ENCODE measurements at places on chromosomes 3 and 15.

GRCh38 chr3:138377804-138378203, 29.4 kb downstream of the MRAS start:
- DNase-seq = no peak

DNA sequence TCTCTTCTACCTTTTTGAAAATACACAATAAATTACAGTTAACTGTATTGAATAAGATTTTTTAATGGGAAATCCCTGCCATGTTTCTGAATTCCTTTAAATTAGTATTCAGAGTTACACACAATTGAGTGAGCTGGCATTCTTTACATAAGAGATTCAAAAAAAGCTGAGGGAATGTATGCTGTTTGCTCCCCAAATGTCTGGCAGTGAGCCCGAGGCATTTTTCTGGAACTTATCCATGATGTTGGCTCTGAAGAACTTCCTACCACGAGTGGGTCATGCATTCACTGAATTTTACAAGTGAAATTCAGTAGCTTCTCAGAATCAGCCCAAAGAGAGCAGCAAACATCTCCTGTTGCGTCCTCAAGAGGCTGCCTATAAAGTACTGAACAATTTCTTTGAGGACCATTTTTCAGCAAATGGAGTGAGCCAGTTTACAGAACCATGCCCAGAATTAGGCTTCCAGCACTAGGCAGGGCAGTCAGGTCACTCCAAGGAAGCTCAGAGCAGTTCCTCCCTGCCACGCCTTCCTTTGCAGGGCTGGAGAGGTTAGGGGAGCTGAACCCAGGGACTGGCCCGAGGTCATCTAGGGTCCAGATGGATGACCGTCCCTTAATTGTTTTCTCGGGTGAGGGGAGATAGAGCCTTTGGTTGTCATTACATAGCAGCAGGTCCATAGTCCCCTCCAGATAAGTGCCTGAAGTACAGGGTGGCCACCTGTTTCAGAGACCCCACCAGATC, 21.2 kb downstream of the GABRA5 start:
- no peak for DNase-seq

DNA sequence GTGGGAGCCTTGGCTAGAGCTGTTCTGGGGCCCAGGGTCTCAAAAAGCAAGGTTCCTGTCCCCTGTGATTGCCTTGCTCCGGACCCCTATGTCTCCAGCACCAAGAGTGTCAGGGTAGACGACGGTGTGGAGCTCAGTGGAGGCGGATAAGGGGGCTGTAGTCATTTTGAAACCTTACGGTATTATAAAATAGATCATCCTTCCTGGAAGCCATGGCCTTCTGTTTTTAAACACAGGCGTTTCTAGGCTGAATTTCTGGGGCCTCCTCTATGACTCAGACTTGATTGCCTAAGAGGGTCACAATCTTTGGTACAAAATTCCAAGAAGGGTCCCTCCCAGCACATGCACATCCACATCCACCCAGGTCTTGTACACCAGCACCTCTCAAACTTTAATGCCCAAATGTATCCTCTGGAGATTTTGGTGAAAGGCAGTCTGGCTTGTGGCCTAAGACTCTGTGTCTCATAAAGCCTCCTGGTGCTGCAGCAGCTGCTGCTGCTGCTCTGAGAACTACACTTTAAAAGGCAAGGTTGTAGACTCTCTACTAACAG, 70.5 kb upstream of the XCR1 start:
- DNase-seq = no peak

GRCh38 chr3:12921736-12922135, 80.4 kb upstream of the RPL32 start:
- DNase-seq = no peak

GRCh38 chr3:74676-75243, 121.8 kb upstream of the CHL1 start:
- DNase-seq = no peak

DNA sequence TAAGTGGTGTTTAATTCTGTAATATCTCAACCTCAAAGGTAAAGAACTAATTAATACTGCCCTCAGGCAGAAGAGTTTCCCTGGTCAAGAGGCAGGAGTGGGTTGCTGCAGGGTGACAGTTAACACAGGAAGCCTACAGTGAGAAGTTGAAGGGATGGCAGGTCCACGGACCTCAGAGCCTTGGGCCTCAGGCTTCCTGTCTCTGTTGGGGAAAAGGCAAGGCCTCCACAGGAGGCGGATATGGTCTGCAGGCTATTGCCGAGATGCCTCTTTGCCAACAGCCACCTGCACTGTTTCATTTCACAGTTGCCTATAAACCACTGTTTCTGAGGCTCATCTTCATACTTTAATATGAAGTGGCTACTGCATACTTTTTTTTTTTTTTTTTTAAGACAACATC, 33.3 kb upstream of the RPN1 start:
- DNase-seq = no peak

DNA sequence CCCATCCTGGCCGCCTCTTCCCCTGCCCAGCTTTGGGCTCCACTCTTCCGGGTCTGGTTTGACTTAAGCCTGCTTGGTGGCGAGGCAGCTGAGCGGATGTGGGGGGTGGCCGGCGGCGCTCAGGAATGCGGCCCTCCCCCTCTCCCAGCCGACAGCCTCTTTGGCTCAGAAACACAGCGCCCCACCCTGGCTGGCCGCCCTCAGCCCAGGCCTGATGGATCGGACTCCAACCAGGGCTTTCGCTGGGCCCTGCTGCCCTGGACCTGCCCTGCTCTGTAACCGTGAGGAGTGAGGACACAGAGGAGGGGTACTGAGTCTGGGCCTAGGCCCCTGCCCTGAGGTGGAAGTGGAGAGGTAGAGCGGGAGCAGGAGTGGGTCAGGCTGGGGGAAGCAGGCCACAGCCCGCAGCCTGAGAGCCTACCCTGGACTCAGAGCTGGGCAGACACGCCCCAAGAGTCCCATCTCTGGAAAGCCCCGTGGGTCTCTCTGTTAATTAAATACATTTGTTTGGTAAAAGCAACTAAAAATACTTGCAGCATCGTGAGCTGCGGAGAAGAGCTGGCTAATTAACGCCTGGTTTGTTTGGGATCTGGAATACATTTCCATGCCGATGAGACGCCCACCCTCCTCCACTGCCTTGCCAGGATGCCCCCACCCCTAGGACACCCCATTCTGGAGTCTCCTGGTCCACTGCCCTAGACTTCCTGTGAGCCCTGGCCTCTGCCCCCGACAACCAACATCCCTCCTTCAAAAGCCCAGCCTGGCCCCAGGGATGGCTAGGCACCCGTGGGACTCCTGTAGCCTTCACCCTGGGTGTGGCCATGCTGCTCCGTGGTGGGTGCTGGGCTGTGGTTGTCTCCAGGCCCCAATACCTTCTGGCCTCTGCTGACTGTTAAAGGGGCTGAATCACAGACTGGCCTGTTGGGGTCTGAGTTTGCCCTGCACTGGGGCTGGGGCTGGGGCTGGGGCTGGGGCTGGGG, 19.6 kb downstream of the PLXNA1 start:
- DNase-seq = peak; percentile 67

GRCh38 chr15:31522028-31522427, 195.4 kb downstream of the KLF13 start:
- DNase-seq = no peak

DNA sequence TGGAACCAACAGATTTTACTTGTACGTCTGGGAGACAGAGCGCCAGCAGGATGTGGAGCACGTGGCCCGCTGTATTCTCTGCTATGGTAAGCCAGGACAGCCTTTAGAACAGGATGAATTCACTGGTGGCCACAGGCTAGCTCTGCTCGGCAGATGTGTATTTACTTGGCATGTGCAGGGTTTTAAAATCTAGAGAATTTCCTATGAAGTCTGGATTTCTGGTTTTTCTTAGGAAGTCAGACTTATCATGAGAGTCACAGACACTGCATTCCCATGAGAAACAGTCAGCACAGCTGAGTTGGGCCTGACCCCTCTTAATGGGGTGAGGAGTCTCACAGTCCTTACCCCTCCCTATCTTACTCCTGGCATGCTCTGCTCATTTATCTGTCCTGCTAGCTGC, 84.6 kb upstream of the COL6A5 start:
- no peak for DNase-seq

GRCh38 chr3:159751146-159751545, 237.5 kb upstream of the IL12A start:
- no peak for DNase-seq

GRCh38 chr3:42056840-42057239, 34.3 kb upstream of the TRAK1 start:
- DNase-seq = no peak

DNA sequence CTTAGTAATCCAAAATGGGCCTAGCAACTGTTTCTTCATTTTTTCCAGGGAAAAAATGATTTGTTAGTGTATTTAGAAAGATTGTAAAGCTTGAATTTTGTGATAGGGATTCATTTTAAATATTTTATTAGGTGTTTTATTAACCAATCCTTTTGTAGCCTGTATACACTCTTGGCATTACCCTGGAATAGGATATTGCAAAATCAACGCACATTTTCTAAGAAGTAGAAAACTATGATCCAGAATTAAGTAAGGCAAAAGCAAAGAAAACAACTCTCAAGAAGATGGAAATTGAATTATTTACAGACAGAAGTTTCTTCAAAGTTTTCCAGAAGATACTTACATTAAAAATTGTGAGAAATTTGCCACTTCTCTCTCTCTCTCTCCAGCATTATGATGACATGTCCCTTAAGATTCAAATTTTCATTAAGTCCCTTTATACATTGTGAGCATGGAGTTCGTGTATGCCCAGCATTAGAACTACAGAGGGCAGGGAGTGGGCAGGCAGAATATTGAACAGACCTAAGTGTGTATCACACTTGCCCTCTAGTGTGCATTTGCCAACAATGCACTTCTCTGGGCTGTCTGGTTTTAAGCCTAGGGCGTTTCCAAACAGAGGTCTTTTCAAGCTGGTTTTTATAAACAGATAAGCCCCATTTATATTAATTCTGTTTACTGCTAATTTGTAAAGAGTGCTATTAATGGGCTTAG, 28.5 kb upstream of the CMSS1 start:
- DNase-seq = no peak

DNA sequence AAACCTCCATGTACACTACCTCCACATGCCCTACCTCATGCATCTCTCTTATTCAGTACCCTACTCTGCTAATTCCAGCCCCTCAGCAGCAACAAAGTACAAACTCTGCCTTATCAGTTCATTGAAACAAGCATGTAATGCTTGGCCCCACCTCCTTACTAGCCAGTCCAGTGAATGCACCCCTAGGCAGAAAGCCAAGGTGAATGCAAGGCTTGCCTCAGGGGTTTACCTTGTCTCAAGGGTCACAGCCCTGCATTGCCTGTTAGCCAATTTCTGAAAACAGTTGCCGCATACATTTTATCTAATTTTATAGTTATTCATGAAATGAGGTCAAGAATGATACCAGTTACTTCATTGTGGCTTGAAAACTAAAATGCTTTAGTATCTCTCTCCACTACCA, 576.4 kb downstream of the FHIT start:
- no peak for DNase-seq

DNA sequence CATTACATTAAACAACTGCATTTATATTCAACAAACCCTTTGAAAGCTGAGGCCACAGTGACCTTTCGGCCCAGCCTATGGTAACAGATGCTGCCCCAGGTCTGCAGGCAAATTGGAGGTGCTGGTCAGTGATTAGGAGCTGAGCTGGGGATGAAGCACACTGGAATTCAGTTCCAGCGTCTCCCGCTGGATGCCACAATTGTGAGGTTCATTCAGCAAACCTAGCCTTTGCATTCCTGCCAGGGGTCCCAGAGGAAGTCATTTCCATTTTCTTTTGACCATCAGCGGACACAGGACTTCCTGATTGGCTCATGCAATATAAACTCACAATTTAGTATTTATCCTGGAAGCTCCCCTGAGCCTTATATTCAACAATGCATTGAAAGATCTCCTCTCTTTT, 89.5 kb downstream of the IL20RB start:
- no peak for DNase-seq

DNA sequence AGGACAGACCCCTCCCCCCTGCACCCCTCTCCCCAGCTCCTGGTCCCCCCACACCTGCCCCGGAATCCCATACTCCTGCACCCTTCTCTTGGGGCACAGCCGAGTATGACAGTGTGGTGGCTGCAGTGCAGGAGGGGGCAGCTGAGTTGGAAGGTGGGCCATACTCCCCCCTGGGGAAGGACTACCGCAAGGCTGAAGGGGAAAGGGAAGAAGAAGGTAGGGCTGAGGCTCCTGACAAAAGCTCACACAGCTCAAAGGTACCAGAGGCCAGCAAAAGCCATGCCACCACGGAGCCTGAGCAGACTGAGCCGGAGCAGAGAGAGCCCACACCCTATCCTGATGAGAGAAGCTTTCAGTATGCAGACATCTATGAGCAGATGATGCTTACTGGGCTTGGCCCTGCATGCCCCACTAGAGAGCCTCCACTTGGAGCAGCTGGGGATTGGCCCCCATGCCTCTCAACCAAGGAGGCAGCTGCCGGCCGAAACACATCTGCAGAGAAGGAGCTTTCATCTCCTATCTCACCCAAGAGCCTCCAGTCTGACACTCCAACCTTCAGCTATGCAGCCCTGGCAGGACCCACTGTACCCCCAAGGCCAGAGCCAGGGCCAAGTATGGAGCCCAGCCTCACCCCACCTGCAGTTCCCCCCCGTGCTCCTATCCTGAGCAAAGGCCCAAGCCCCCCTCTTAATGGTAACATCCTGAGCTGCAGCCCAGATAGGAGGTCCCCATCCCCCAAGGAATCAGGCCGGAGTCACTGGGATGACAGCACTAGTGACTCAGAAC, 9.8 kb downstream of the MAP1A start:
- no peak for DNase-seq

- DNase-seq = no peak
Measured at GRCh38 chr15:40618023-40618422, 24.0 kb downstream of the KNL1 start.

GRCh38 chr15:67109141-67110034, 44.0 kb downstream of the SMAD3 start:
- DNase-seq = peak; percentile 59
